ENCODE measurements at places on chromosomes 2 and 18.

DNA sequence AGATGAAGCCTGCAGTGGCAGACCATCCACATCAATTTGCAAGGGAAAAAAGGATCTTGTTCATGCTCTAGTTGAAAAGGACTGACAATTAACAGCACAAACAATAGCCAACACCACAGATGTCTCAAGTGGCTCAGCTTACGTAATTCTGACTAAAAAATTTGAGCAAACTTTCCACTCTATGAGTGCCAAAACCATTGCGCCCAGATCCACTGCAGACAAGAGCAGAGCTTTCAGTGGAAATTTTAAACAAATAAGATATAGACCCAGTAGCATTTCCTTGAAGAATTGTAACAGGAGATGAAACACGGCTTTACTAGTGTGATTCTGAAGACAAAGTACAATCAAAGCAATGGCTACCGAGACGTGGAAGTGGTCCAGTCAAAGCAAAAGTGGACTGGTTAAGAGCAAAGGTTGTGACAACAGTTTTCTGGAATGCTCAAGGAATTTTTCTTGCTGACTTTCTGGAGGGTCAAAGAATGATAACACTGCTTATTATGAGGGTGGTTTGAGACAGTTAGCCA is 12.0 kb upstream of the ZNF396 start:
- DNase-seq, result no peak

GRCh38 chr2:225002656-225003045 is 39.6 kb downstream of the DOCK10 start:
- peak; percentile 54 for DNase-seq

GRCh38 chr2:144708626-144709025 is 188.7 kb upstream of the ZEB2 start:
- no peak for DNase-seq

DNA sequence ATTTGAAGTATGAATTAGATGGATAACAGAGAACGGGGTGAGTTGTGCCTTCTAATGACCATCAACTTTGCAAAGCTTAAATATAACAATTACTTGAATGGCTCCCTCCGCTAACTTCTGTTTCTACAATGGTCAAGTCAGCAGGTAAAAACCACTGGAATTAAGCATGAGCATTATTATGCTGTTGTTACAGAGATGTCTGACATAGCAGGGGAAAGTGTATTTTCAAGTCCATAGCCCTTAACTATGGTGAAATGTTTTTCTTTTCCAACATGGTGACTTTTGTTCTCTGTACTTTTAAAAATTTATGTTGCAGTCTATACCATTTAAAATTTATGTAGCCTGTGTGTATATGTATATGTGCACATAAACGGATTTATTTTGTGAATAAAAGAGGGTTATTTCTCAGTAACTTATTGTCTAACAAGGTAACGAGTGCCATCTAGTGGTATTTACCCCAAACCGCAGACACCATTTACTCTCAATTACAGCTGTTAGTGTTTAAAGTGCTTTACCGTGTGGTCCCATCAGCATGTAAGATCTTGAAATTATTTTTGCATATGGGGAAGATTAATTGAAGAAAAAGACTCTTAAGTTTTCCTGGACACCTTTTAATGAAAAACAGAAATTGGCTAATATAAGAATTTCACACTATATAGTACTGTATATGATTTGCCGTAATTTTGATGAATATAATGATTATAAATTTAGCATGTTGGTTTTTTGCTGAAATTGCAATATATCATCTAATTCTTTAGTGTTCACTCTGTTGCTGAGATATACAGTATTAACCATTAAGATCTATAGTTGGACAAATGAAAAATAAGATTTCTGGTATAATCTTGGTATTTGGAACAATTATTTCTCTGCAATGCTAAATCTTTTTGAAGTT is 78.2 kb downstream of the UBE2E3 start:
- DNase-seq, result no peak

Measured in kidney (tissue), 22 donors.